ENCODE measurements at places on chromosomes 7 and 10. TPM values are rescaled to one million over a fixed set of nuclear protein-coding genes. Genes with fewer than 3 reads are reported as not detected.

The PDIA4 gene
- total RNA-seq = 132 TPM

The GARIN1A gene
- total RNA-seq = 0.73 TPM

The VSTM2A gene
- total RNA-seq = not detected

The ATAD1 gene
- total RNA-seq = 53.0 TPM

The LRRC61 gene
- 24.9 TPM for total RNA-seq

The ASNS gene
- total RNA-seq = 79.6 TPM

The FAM20C gene
- 0.15 TPM for total RNA-seq

The EN2 gene
- not detected for total RNA-seq

The PPIF gene
- total RNA-seq = 157 TPM

The MAT1A gene
- not detected for total RNA-seq

The PTPRZ1 gene
- total RNA-seq = not detected

The NUTM2B gene
- total RNA-seq = 0.54 TPM

The MRLN gene
- 0.23 TPM for total RNA-seq

The CLRN3 gene
- total RNA-seq = not detected

The AMPH gene
- total RNA-seq = not detected

The FXYD4 gene
- 0.44 TPM for total RNA-seq

The TRPV5 gene
- not detected for total RNA-seq

The XRCC2 gene
- total RNA-seq = 24.0 TPM

The CTAGE15 gene
- 0.91 TPM for total RNA-seq

The RSPH10B2 gene
- 0.20 TPM for total RNA-seq

The SFTPA1 gene
- not detected for total RNA-seq

The LRRC4 gene
- total RNA-seq = 1.3 TPM

The DYDC2 gene
- not detected for total RNA-seq

The HABP2 gene
- total RNA-seq = not detected

The PNLIP gene
- not detected for total RNA-seq

The ADARB2 gene
- 0.05 TPM for total RNA-seq

The CALU gene
- 52.8 TPM for total RNA-seq

The CDK14 gene
- 1.6 TPM for total RNA-seq

The PALD1 gene
- 0.83 TPM for total RNA-seq

The SPOCK2 gene
- 139 TPM for total RNA-seq

The GIMAP8 gene
- total RNA-seq = 9.4 TPM

The HHEX gene
- 0.16 TPM for total RNA-seq

The PDZD8 gene
- total RNA-seq = 20.2 TPM

The TSPAN14 gene
- 75.4 TPM for total RNA-seq

The TAS2R5 gene
- total RNA-seq = 0.67 TPM

The FMC1 gene
- total RNA-seq = 3.7 TPM

The PPP1R9A gene
- total RNA-seq = not detected

The DPY19L1 gene
- 12.0 TPM for total RNA-seq

The PLCE1 gene
- total RNA-seq = not detected

The SPDYE5 gene
- not detected for total RNA-seq

The FBXO24 gene
- total RNA-seq = 0.41 TPM

The OLAH gene
- total RNA-seq = 0.44 TPM

The TBX20 gene
- total RNA-seq = 0.15 TPM

The GLI3 gene
- total RNA-seq = not detected

The UNCX gene
- not detected for total RNA-seq

The TMED4 gene
- total RNA-seq = 79.6 TPM

The WDFY4 gene
- 0.08 TPM for total RNA-seq

The SVIL gene
- total RNA-seq = 7.4 TPM

The CCDC172 gene
- total RNA-seq = not detected

The NME8 gene
- not detected for total RNA-seq

The NSMCE4A gene
- 79.1 TPM for total RNA-seq

The TRIM50 gene
- total RNA-seq = not detected

All from activated T-helper 1 cell treated with anti-CD3 and anti-CD28 coated beads, Interleukin-12 subunit alpha, Interleukin-12 subunit beta, Interleukin-2, Interleukin-4 antibody, amounts not matched to agents 30 ng/mL and 10 ng/mL and 1 ng/mL, durations not matched to agents 14 hours and 24 hours and 36 hours (primary cell).